Thymus (tissue), 14 donors: ENCODE measurements at places on chromosomes 2 and 18.

- no peak for DNase-seq
Measured at GRCh38 chr18:3683483-3683882, 233.5 kb downstream of the TGIF1 start.

DNA sequence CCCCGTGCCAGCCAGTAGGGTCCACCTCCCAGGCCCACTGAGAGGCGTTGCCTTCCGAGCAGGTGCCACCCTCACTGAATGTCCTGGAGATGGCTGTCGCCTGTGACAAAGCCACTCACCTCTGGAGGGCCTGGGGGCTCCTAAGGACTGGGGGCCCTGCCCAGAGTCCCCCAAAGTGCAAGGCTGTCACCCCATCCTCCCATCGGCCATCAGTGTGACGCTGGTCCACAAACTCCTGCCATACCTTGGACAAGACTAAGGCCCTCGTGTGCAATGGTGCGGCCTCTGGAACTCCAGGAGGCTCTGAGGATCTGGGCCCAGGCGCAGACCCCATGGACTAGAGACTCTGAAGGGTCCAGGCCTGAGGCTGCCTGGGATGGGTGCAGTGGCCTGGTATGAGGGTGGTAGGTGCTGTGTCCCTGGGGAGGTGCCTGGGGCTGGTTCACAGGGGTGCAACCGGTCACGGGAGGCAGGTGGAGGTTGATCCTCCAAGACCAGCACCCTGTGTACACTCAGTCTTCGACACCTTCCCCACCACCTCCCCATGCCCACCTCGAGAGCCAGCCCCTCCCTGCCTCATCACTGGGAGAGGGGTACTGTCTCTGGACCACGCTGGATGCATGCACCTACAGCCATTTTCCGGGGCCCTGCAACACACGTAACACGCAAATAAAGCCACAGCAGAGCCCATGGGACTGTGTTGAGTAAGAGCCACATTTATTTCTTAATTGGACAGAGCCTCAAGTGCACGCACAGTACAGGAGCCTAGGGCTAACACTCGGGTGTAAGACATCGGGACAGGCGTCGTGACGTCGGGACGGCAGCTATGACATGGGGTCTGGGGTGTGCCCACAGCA lies 21.6 kb downstream of the AQP12A start:
- DNase-seq = no peak

DNA sequence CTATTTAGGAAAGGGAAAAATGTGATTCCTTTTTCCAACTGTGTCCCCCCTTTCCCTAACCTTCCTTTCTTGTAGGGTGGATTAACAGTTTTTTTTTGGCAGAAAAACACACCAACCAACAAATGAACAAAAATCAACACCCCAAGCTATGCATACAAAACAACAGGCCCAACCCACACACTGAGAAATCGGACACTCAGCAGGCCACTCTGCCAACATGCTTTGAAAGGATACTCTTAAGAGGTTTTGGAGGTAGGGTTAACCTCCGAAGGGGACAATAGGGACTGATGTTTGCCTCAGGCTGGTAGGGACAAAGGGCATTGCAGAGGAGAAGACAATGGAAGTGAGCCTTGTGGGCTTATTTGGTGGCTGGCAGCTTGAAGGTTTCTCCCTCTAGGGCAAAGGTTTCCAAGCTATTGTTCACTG lies 33.1 kb upstream of the POLE4 start:
- DNase-seq = no peak

- DNase-seq = no peak
Measured at GRCh38 chr2:154226931-154227330, 355.2 kb downstream of the GALNT13 start.

DNA sequence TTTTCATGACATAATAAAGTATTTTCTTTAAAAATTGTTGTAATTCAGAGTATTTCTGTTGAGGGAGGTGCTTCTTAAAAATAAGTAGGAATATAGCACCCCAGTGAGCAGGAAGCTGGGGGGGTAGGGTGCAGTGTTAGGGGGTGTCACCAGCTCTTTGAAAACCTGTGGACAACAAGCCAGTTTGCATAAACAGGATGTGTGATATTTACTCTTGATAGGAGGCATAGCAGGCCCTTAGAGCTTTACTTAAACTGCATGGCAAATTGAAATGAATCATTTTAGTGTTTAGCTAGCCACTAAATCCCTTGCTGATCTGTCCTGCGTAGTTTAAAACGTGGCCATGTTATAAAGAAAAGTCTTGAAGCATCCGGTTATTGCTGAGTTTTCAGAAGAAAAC lies 8.4 kb downstream of the TGIF1 start:
- DNase-seq = no peak

DNA sequence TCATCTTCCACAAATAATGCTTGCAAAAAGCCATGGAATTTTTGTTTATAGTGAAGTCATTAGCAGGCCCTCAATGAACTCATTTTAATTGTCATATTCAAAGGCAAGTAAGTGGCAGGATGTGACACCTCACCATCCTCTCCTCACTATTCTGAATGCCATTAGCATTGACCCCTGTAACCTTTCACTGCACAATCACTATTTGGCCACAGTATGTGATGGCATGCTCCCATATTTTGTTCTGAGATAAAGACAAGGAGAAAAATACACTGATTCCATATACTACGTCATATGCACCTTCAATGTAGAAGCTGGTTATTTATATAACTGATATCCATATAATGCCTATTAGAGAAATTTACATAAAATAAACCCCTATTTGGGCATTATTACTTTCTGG lies 1443.2 kb downstream of the SUCLG1 start:
- no peak for DNase-seq

DNA sequence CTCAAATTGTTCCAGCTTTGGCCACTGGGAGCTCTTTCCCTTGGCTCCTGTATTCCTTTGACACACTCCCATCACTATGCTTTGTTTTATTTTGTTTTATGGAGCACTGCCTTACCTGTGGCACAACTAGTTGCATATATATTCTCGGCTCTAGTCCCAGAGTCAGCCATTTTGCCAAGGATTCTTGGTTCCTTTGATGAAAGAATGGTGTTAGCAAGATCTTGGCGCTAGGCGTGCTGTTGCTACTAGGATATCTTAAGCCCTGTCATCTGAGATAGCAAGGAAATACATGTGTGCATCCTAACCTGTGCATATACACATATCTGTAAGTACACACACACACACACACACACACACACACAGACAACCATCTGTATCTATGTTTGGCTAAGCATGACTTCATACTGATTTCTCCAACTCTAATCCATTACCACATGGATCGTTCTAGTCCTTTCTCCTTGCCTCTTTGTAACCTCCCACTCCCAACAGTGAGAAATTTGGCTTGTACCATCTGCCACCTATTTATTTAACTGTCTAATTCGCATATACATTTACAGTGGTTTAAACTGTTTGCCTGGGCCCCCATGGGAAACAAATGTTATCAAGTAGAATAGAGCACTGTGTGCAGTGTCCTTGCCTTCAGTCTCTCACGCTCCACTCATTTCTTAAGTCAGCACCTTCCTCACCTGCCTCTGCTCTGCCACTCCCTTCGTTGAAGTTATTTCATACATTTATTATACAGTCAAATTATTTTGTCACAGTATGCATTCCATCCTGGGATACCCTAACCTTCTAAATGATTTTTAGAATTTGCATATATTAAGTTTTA lies 137.5 kb upstream of the MAP3K20 start:
- no peak for DNase-seq

- no peak for DNase-seq
Measured at GRCh38 chr18:32438173-32438572, 32.5 kb downstream of the GAREM1 start.

DNA sequence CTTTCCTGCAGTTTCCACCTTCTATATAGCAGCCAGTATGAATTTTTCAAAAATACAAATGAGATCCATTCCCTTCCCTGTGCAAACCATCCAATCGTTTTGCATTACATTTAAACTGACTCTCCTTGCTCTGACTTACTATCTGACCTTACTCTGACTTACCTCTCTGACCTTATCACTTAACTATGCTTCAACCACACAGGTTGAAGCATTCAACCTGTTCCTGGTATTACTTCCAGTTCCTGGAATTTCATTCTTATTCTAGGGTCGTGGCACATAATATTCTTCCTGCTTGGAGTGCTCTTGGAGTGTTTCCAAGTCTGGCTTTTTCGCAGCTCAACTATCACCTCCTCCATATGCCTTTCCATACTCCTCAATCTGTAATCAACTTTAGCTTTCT lies 850.6 kb upstream of the CHAC2 start:
- no peak for DNase-seq

DNA sequence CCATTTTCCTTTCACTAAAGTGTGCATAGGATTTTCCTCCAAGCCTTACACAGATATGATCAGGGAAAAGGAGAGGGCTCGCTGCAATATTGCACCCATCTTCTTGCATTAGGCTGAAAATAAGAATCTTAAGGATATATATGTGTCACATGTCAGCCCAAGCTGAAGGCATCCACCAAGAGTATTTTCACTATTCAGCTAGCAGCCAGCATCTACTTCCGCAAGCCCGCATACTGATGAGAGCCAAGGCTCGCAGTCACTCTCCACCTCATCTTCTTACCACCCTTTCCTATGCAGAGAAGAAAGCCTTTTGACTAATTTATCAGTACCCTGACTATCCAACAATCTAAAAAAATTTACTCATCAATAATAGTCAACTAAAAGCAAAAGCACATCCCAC lies 6.1 kb downstream of the TMEM163 start:
- no peak for DNase-seq

DNA sequence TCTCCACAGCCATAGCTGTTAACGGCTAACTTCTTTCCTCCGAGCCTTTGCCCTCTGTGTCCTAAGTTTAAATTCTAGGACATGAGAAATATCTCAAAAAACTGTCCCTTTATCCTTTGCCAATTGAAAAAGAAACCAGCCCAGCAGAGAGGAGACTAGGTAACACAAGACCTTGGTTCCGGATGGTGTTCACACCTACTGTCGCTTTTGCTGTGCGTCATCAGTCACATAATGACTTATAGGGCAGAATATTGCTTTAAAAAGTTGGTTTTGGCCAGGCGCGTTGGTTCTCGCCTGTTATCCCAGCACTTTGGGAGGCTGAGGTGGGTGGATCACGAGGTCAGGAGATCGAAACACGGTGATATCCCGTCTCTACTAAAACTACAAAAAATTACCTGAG lies 66.2 kb downstream of the SP3 start:
- DNase-seq = no peak

DNA sequence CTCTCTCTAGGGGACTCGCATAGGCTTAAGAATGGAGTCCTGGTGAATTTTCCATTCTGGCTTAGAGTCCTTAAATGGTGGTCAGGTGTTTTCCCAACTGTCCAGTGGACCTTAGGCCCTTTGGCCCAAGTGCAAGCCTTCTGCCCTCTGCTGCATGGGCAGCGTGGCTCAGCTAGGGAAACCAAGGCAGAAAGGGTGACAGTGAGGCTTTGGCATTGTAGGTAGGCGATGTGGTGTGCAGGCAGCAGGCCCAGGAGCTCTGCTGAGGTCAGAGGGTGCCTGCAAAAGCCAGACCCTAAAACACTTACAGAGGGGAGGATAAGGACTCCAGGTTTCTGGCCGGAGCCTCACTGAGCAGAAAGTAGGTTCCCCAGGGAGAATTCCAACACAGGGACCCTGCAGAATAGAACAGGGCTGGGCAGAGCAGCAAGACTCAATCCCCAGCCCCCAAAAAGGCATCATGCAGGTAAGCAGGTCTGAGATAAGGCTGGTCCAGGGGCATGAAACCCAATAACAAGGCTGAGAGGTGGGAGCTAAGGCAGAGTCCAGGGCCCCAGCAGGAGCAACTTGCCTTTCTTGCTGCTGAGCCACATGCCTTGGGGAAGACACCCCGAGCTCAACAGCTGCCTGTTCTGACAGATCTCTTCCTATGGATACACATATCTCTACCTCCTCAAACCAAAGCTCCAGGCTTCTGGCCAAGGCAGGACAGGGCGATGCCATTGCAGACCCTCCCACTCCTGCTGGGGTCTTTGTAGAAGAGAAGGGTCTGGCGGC lies 199.7 kb downstream of the TNS1 start:
- no peak for DNase-seq

GRCh38 chr2:147756069-147756468 lies 88.8 kb upstream of the ACVR2A start:
- DNase-seq = no peak

- DNase-seq = no peak
Measured at GRCh38 chr18:2310886-2311285, 260.4 kb downstream of the METTL4 start.

- DNase-seq = no peak
Measured at GRCh38 chr2:108940156-108940555, 48.9 kb downstream of the EDAR start.

- DNase-seq = no peak
Measured at GRCh38 chr2:120352696-120353590, 7.0 kb downstream of the INHBB start.

DNA sequence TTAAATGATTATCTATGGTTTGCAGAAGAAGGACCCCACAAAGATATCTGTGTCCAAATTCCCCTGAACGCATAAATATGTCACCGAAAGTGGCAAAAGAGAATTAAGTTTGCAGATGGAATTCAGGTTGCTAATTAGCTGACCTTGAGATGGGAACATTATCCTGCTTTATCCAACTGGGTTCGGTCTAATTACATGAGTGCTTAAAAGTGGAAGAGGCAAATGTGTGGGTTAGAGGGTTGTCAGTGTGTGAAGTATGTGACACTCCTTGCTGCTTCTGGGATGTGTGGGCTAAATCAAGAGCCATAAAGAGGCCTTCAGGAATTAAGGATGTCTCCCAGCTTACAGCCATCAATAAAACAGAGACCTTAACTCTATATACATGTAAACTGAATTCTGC lies 53.5 kb downstream of the CDH19 start:
- no peak for DNase-seq

GRCh38 chr2:160564591-160564990 lies 71.0 kb upstream of the RBMS1 start:
- DNase-seq = no peak

DNA sequence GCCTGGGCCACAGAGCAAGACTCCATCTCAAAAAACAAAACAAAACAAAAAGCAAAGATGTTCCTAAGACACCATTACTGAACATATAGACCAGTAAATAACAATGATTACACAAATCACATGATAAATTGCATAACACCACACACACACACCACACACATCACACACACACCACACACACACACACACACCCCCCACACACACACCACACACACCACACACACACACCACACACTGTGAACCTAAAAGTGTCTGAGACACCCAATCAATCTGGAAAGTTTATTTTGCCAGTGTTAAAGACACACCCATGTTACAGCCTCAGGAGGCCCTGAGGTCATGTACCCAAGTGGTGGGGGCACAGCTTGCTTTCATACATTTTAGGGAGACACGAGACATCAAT lies 62.6 kb upstream of the ASAP2 start:
- no peak for DNase-seq
